ENCODE measurements at places on chromosomes 6 and 20.

- DNase-seq: no peak
Observed at GRCh38 chr20:50015993-50016770, 33.4 kb downstream of the SNAI1 start.

DNA sequence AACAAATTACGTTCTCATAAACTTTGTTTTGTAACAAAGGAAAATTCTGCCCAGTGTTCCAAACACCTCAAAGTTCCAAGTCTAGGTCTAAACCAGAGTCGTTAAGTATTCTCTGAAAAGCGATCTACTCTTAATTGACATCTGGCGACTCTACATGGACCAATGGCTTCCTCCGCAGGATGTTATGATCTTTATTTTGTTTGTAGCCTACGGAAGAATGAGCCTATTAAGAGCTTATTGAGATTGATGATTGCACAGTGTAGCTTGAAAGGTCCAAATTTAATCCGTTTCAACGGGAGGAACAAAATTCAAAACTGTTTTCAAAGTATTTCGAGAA, 61.1 kb downstream of the FAM217A start:
- DNase-seq: no peak

- no peak for DNase-seq
Observed at GRCh38 chr6:123901436-123901835, 97.8 kb downstream of the NKAIN2 start.

DNA sequence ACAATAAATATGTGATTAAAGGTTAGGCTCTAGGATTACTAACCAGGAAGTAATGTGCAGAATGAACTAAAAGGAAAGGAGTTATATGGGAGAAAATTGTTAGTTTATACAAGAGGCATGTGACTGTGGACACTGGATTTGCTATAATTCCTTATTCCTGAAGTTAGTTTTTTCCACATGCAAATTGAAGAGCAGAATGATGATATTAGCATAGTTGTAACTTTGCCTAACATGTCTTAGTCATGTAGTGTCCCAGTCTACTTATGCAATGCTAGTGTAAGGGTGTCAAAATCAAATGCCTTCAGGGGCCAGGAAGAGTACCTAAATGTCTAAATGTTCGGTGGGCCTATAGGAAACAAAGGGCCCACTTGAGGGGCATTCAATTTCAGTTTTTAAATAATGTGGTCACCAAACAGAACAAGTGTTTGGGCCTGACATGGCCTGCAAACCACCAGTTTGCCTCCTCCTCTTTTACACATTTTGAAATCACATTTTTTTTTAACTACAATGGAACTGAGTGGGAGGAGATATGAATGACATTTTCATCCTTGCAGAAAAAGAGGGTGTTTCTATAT, 28.0 kb upstream of the CEP85L start:
- no peak for DNase-seq

DNA sequence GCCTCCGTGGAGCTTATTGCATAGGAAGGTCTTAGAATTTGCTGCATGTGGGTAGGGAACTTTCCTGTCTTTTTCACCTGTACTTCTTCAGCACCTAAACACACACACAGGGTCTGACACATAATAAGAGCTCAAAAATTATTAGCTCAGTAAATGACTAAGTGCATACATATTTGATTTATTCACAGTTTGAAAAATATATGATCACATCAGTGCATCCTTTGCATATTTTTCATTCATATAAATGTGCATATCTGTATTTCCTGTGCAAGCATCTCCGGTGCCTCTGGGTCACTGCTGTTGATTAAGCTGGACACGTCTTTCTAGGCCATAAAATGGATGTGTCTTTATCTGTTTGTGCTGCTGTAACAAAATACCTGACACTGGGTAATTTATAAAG, 234.7 kb downstream of the UST start:
- no peak for DNase-seq

DNA sequence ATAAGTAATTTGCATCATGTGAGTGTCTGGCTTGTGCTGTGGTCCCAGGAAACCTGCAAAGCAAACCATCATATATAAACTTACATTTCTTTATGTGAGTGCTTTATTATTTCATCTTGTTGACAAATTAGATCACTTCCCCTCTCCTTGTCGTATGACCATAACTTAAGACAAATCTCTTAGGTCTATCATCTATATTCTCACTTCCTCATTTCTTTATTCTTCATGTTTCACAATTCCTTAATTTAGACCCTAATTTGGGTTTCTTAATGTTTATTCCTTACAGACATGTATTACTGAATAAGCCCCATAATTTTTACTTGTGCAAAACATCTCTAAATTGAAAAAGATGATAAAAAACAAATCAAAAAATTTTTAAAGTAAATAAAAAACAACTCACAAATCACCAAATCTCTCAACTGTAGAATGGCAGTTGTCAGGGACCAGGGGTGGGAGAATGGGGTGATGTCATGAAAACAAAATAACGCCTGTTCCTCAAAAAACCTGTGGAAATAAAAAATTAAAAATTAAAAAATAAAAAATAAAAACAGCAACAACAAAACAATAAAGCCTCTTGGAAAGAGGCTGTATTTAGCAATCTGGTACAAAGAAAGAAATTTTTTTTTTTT, 49.5 kb upstream of the FBXO30 start:
- DNase-seq: no peak

DNA sequence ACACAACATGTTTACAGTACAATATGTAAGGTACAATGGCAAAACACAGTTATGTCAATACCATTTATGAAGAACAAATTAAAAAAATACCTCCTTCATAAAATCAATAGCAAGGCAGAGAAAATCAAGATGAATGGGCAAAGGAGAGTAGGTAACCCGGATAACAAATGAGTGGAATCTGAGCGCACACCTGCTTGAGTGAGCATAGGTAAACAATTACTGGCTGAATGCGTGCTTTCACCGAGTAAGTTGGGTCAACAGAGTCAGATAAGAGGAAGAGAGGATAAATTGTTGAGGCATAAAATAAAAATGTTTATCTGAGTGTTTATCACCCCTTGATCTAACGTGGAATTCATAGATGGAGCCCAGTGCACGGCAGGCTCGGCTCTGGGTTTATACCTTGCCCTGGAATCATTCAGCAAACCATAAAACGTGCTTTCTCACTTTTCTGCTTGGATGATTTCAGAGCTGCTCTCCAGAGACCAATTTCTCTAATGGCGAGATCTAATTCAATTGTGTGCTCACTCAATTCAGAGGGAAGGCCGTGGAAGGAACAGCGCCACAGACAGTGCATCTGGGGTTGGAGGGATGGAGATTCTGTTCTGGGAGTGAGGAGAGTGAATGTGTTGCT, 224.8 kb upstream of the MAP3K7 start:
- DNase-seq: no peak

- DNase-seq: no peak
Observed at GRCh38 chr6:8705435-8706020, 270.2 kb upstream of the SLC35B3 start.

GRCh38 chr20:59455402-59456341, 148.7 kb upstream of the PHACTR3 start:
- DNase-seq: no peak

- no peak for DNase-seq
Observed at GRCh38 chr20:8434326-8434876, 302.3 kb downstream of the PLCB1 start.

DNA sequence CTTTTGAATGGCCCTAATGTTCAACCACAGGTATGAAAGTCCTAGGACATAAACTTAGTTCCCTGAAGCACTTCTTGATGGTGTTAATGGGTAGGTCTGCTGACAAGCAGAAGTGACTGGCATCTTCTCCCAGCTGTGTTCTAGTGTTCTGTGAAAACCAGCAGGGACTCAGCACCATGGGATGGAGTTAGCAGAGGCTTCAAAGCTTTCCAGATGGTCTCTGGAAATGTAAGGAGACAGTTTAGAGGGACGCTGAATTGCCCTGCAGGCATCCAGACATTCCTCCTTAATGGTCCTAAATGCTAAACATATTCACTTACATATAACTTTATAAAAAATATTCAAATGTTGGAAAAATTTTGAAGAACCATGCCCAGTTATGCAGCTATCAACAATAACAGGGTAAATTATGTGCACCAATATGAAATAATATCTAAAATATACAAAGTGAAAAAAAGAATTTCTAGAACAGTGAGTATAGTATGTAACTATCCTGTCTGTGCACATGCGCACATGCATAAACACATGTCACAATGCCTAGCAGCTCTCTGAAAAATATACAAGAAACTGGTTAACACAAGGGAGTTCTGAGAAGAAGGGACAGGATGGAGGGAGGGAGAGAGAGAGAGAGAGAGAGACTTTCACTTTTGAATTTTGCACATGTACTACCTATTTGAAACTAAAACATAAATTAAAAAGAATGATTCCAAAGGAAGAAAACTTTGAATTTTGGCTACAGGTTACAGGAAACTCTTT, 87.2 kb downstream of the PRDM1 start:
- no peak for DNase-seq

- DNase-seq: no peak
Observed at GRCh38 chr20:5221061-5221430, 94.2 kb downstream of the CDS2 start.

GRCh38 chr6:128554302-128554701, 33.9 kb upstream of the PTPRK start:
- DNase-seq: no peak

DNA sequence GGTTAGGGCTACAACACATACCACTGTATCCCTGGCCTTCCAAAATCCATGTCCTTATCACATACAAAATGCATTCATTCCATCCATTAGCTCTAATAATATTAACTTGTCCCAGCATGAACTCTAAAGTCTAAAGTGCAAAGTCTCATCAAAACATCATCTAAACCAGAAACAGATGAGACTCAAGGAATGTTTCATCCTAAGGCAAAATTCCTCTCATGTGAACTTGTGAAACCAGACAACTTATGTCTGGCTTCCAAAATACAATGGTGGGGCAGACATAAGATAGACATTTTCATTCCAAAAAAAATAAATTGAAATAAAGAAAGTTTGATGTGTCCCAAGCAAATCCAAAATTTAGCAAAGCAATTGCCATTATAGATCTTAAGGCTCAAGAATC, 257.4 kb downstream of the HTR1B start:
- DNase-seq: no peak

DNA sequence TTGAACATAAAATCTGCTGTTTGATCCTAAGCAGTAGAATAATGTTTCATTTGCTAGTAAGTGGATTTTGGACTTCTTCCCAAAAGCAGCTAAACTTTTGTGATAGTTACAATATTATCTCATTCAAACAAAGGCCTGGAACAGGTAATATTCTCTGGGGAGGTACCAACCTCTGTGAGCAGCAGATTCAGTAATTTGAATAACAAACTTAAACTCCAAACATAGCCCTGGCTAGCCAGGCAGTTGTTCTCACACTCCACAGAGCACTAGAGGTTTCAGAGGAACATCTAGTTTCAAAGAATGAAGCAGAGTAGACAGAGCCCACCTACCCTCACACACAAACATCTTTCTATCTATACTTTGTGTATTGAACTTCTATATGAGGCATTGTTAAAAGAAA, 40.9 kb downstream of the LGSN start:
- DNase-seq: no peak

GRCh38 chr6:125307150-125307838, 5.5 kb upstream of the HDDC2 start:
- no peak for DNase-seq

DNA sequence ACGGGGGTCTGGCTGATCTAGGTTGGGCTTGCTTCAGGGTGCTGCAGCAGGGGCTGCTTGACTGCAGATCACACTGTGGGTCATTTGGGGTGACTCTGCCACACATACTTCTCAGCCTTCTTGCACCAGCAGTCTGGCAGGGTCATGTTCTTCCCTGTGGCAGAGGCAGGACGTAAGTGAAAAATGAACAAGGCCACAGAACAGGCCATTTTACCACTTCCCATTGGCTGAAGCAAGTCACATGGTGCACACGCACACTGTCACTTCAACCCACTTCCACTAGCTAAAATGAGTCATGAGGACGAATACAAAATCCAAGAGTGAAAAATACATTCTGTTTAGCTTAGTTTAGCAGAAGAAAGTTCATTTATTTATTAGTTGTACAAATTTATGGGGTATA, 168.6 kb upstream of the GGTLC1 start:
- DNase-seq: no peak

GRCh38 chr20:62336329-62336728, 30.8 kb downstream of the LAMA5 start:
- DNase-seq: no peak

DNA sequence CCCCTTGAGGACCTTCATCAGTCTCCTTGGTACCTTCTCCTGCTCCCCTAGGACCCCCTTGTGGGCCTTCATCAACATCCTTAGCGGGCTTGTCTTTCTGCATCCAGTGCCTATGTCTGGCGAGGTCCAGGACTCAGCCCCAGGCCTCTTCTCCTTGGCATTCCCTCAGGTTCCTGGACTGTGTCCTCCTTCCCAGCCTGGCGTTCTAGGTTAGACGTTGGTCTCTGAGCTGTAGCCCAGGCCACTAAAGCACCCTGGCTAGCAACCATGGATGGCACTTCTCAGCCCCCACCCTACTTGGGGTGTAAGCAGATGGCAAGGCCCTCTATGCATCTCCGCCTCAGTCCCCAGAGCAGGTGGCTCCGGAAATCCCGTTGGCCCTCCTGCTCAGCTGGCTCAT, 51.5 kb upstream of the NNAT start:
- DNase-seq: no peak

GRCh38 chr6:71489736-71490135, 201.1 kb downstream of the OGFRL1 start:
- no peak for DNase-seq

DNA sequence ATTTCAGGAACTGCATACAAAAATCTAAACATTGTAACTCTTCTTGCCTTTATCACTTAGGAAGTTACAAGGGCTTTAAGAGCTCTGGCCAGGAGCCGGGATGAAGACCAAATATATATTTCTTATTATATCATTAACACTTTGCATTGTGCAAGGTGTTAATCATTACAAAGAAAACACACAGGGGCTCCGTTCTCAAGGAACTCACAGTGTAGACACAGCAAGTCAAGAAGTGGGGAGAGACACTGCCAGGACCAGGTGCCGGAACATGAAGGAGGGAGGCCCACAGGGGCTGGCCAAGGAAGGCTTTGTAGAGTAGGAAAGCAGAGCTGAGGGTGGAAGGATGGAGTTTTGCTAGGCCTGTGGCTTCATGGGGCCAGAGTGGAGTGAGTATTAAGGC, 17.4 kb downstream of the ITPR3 start:
- DNase-seq: no peak

GRCh38 chr6:15437090-15437635, 191.3 kb downstream of the JARID2 start:
- DNase-seq: no peak

DNA sequence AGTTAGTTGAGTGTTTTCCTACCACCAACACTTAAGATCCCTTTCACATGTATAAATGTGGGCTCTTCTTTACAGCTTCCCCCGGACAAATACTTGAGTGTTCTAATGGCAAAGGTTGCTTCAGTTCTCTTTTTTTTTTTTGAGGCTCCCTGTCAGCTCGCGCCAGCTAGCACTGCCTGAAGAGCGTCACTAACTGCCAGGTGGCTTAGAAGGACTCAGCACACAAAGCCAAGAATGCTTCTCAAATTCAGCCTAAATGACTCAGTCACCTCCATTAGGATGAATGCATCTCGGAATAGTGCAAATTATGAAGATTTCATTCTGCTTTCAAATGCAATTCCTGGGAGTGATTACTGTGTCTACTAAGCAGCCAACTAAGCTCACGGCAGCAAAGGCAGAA, 150.7 kb upstream of the BTBD3 start:
- DNase-seq: no peak

Measured in activated gamma-delta T cell (primary cell).